ENCODE measurements at places on chromosomes 4 and X.

DNA sequence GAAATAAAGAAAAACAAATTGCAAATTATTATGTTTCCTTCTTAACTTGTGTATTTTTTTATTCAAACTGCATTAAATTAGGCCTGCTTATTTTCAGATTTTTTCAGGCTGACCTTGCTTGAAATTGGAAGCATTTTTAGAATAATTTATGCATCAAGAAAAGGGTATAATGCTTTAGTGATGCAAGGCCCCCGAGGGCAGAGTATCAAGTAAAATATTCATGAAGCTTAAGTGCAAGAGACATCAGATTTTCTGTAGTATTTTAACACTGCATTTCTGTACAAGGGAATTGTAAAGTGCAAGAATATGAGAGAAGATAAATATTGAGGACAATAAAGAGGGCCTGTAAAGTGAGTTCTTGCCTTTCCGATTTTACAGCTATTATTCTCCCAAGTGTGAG, 485.8 kb upstream of the ATOH1 start:
- DNase-seq, result no peak

DNA sequence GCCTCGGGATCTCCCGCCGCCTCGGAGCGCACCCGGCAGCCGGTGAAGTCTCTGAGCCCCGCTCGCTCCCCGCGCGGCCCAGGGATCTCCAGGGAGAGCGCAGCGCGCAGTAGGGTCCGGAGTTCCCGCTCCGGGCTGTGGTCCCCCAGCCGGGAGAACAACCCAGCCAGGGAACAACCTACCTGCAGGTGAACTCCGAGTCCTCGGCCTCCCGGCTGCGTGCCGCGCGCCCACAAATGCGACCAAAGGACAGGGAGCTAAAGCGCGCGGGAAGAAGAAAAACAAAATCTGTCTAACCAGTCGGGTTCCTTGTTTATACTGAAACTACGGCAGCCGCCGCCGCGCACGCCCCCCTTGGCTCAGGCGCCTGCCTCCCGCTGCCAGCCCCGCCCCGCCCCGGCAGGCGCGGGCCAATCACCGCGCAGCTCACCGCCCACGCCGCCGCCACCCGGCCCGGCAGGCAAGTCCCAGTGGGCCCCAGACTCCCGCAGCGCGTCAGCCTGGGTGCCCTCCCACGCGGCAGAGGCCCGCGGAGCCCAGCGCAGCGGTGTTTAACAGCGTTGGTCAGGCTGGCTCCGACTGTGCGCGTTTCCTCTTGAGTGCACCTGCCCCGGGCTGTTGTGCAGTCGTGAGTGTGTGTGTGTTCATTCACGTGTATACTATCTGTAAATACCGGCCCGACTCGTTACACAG, at the start of gene RASGEF1B:
RASGEF1B (minus strand) TSS at position 320 of the 693 bp plus-strand sequence. CDS start 12,399 bp downstream, outside the sequence.
- DNase-seq, result peak; percentile 24

- DNase-seq, result no peak
Observed at GRCh38 chrX:136896121-136896914, 15.8 kb upstream of the RBMX start.

DNA sequence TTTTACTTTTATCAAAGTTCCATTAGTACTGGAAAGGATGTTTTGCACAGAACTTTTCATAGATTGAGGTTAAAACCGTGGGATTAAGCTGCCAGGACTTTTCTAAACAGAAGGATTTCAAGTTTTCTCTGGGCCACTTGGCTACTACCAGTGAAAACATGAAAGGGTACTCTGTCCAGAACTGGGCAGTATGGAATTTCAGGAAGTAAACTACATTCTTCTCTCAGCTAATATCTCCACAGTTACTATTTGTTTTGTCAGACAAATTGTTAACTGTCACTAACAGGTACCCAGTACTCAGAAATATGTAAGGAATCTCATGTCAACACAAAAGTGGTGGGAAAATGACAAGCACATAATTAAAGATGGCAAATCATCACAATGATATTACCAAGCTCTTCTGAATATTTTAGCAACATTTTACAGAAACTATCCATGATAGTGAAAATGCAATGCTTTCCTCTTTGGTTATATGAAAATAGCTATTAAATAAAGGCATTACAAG, 454.4 kb downstream of the C4orf33 start:
- DNase-seq, result no peak

GRCh38 chr4:163590103-163590502, 95.6 kb downstream of the TMA16 start:
- no peak for DNase-seq
